ENCODE measurements at places on chromosomes 6 and 20.

DNA sequence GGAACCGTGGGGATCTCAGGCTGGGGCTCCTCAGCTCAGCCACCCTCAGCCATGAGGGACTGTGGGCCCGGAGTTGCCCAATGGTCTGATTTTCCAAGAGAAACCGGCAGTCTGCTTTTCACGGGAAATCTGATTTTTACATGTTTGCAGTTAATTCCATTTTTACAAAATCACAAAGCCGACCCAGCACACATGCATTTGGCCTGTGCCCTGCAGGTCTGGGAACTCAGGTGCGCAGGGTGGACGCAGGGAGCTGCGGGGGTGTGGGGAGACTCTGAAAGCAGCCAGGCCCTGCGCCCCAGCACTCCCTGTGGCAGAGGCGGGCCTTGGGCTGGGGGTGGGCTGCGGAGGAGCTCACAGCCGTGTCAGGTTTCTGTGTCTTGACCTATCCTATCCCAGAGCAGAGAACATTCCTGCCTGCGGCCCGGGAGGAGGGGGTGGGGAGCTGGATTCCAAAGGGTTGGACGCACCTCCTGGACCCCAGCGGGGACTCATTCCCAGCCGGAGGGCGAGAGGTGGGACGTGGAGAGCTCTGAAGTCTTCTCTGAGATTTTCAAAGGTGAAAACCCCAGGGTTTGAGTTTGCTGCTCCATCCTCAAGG is 60.6 kb downstream of the ADNP start:
- DNase-seq, result no peak

DNA sequence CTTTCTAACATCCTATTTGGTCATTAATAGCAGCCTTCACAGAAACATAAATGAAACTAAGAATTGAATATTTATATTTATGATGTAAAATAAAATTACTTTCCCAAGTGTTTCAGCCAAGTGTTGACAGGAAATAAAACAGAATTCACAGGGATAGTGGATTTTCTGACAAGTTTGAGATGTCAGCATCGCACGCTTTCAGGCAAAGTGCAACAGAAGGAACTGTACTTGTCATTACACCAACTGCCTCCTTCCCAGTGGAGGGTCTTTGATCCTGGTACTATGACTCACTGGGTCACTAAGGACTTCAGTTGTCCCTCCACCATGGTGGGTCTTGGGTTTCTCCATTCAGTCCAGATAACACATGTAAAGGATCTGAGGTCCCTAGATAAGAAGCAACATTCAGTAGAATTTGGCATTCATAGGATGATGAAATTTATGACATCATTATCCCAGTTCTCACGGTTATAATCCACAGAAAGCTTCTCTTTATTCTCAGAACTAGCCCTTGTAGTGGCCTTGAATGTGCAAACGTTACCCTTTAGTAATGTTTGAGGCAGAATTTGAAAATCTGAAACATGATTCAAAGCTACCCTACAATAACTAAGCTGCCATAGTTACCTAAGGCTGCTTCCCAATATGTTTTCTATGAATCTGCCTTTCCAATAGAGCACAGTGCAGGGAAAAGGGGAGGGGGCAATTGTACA is 3.8 kb upstream of the TNFAIP3 start:
- DNase-seq, result no peak

GRCh38 chr6:16318538-16318937 is 80.2 kb downstream of the GMPR start:
- peak; percentile 59 for DNase-seq

GRCh38 chr6:106973836-106974335 is 643 bp downstream of the CD24 start:
- no peak for DNase-seq

DNA sequence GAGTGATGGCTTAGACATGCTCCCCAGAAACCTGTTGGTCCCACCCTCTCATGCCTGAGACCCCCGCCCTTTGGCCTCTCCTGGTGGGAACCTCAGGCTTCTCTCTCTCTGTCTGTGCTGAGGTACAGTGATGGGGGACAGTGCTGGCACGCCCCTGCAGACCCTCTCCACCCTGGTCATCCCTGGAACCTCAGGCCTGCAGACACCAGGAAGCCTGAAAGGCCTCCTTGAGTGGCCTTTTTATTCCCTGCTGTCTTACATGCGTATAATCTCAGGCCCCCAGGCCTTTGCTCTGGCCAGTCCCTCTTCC is 78.5 kb upstream of the MAFB start:
- no peak for DNase-seq

- DNase-seq, result no peak
Observed at GRCh38 chr6:132214716-132215115, 186.6 kb downstream of the MOXD1 start.

DNA sequence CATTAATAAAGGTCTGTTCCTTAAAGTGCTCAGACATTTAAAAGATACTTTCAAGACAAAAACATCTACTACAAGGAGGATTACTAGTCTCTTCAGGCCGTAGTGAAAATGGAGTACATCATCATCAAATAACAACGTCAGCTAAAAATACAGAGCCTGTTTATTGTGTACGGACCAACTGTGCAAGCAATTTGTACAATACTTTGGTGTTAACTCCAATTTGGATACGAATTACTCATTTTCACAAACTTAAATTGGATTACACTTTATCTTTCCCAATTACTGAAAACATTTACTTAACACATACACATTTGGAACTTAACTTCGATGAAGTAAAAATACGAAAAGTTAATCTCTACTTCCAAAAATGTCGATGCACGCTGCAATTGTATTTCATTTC is 802 bp downstream of the CYP39A1 start:
- DNase-seq, result no peak

DNA sequence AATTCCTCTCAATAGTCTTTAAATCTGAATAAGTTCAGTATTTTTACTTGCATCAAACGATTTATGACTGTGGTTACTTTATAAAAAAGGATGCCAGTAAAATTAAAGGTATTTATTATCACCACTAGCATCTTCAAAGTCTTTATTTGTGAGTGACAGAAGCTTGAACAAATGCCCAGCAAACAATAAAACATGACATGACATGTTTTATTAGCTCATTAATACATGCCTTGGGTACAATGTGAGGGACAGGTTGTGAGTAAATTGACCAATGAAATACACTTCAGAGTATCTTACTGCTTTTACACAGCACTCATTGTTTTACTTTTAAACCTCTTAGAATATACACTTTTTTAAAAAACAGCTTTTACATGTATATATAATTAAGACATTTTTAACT is 113.4 kb upstream of the BEND3 start:
- no peak for DNase-seq

- DNase-seq, result no peak
Observed at GRCh38 chr6:129672881-129673631, 36.9 kb downstream of the ARHGAP18 start.

DNA sequence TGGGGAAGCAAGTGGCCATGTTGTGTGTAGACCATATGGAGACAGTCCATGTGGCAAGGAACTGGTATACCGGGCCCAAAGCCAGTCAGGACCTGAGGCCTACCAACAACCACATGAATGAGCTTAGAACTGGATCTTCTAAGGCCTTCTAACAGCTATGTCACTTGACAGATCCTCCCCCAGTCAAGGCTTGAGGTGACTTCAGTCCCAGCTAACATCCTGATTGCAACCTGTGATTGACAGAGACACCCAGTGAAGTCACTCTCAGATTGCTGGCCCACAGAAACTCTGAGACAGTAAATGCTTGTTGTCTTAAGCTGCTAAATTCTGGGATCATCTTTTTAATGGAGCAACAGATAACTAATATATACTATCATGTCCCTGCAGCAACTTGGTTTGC is 32.9 kb downstream of the AHI1 start:
- no peak for DNase-seq
